COR-L47 (cell line): ENCODE measurements at places on chromosomes 7 and 10.
A peak's percentile ranks its signal among the peaks of the same experiment; 100 is the strongest.

GRCh38 chr7:356087-356486 lies 66.1 kb downstream of the FOXL3 start:
- no peak for DNase-seq

- no peak for DNase-seq
These were observed 15.8 kb downstream of the DNMBP start for GRCh38 chr10:99993701-99994689.

- no peak for DNase-seq
These were observed 90.7 kb upstream of the NAMPT start for GRCh38 chr7:106375499-106375898.

DNA sequence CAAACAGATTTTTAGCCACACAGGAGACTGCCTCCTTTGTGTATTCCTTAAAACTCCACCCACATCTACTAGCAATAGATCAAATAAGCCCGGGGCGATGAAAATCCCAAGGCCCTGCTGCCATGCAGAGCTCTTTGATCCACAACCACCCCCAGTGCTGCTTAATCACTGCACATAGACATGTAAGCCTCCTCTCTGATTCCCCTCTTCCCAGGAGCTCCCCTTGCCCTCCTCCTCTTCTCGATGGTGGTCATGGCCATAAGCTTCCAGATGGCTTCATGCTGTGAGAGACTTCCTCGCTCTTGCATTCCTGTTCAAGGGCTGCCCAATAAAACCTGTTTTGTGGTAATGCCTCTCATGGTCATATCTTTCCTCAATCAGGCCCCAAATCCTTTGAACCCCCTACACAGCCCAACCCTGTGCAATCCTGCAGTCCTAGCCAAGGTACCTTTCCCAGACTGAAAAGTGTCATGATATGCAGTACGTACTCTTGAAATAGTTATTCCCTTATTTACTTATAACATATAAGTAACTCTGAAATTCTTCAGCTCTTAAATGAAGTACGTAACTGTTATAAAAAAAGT lies 158.5 kb downstream of the CACNA2D1 start:
- DNase-seq, result no peak

GRCh38 chr10:19209319-19209718 lies 160.7 kb downstream of the MALRD1 start:
- DNase-seq, result no peak

DNA sequence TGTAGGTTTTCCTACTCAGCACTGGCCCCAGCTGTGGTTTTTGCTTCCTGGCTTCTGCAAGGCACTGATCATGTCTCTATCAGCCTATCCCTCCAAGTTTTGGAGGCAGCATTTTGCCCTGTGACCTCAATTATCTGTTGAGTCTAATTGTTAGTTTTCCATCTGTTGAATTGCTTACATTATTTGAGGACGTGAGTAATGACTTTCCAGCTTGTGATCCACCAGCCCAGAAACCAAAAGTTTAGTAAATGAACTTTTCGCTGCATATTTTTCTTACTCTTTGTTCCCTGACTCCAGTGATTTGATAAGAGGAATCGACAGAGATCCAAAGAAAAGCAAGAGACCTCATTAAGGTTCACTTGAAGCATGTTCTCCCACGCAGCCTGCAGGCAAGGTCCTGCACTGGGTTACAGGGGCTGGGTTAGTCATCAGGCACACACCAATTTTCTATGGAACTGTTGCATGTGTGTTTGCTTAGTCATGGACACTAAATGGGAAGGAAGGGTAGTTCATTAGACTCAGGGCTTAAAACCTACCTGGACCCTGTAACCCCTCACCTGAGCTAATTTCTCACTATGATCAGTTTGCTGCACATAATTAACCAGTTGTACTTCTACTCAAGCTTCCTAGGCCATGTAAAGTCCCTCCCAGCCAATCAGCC lies 57.2 kb downstream of the AKR1E2 start:
- no peak for DNase-seq

DNA sequence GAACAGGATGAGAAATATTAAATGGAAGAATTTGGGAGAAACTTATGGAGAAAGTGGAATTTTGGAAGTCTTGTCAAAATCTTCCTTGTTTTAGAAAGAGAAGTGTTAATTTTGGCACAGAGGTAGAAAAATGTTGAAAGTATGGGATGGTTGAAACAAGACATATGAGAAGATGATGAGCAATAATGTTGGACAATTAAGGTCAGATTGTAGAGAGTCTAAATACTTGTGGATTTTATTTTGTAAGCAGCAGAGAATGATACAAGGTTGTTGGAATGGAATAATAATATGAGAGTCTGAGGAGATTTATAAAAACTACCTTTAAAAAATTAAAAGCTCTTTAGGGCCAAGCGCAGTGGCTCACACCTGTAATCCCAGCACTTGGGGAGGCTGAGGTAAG lies 34.6 kb downstream of the PHTF2 start:
- DNase-seq, result no peak

DNA sequence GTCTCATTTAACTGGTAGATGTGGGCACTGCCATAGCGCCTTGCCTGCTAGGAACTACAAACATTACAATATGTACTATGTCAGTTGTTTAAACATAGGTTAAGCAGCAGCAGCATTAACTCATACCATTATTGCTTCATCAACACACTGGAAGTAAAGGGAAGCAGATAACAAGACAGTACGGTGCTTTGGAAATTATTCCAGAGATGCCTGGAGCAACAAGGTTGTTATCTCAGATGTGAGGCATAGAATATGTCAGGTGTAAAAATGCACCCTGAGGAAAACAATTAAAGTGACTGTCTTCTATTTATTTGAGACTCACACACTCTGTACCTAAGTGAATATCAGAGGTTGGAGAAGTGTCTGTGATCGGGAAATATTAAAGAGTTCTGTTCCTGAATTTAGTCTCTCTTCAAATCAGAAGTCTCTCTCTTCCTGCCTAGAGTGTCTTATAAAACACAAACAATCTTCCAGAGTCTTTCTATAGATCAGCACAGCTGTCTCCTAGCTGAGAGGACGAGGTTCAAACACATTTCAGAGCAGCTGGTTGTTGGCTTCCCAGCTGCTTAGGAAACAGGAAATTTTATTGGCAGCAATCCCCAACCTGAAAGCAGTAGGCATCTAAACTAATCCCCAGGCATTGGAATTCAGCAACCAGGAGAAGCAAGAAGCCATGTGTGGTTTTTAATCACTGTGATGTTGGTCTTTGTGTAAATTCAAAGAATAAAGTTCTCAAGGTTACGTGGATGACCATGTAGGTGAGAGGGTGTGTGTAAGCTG lies 994.4 kb upstream of the LRRTM3 start:
- no peak for DNase-seq

- DNase-seq, result no peak
These were observed 3.5 kb downstream of the ELMO1 start for GRCh38 chr7:37445064-37445723.

DNA sequence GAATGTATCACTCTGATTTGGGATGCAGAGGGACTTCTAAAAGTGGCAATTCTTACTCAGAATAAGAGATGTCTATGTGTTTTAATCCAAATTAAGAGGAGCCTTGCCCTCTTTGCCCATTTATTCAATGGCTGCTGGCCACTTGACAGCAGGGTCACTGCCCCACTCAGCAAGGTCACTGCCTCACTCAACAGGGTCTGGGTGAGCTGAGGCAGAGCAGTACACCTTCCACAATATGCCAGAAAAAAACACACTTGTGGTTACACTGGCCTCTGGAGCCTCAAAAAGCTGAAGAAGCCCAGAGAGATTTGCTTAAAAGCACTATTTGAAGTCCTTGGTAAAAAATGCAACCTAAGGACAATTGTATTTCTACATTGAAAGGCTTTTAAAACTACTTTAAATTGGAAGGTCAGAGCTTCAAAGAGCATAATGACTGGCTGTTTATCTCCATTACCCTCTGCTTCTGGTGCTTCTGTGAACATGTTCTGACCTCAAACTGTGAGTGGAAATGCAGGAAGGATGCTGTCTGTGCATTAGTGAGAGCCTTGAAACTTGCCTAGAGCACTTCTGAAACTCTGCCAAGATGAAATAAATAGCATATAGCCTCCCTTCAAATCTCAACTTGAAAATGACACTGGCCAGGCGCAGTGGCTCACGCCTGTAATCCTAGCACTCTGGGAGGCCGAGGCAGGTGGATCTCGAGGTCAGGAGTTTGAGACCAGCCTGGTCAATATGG lies 35.1 kb upstream of the WIPF3 start:
- peak; percentile 4 for DNase-seq

- no peak for DNase-seq
These were observed 91.7 kb upstream of the IFRD1 start for GRCh38 chr7:112358513-112358912.

DNA sequence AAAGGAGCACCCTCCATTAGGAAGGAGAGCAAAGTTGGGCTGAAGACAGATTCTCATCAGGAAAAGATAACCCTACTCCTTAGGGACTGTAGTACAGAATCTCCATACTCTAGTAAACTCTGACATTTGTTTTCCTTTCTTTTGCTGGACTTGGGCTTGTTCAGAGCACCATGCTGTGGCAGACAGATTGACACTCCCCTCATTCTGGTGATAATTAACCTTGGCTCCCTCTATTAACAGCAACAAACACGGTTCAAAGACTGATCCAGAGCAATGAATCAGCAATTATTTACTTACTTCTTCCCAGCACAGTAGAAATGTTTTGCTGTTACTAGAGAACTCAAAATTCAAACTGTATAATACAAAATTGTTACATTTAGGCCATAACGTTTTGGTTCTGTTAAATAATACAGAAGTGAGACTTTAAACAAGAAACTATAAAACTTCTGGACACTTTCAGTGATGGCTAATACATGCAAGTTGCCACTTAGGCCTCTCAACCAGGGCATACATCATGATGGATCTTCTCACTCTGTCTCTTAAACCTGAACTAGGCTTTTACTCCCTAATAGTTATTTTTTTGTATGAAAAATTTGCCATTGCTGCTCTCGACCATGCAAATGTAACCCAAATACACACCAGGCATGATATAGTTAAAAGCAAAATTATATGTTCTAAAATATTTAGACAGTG lies 639.0 kb downstream of the IPMK start:
- peak; percentile 44 for DNase-seq

DNA sequence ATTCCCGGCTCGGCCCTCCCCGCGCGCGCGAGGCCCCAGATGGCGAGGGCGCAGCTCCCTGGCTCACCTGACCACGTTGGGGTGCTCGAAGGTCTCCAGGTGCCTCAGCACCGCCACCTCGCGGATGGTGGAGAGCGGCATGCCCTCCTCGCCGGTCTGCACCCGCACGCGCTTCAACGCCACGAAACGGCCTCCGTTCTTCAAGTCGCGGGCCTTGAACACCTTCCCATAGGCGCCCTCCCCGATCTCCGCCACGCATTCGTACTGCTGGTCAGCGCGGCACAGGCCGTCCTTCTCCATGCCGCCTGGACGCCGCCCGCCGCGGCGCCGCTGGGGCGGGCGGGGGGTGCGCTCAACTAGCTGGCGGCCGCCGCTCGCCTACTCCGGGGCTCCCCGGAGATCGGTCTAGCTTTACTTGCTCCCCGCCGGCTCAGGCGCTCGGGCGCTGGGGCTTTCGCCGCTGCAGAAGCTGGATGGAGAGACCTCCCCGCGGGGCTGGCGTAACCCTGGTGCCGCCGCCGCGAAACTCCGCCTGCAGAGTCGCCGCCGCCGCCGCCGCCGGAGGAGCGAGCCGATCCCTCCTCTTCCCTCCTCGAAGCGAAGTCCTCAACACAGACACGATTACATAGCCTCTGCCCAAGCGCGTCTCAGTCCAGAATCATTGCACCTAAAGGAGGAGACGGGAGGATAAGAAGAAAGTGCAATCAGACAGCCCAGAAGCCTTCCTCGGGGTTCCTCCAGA lies 3.2 kb downstream of the CDK6 start:
- DNase-seq, result peak; percentile 60

DNA sequence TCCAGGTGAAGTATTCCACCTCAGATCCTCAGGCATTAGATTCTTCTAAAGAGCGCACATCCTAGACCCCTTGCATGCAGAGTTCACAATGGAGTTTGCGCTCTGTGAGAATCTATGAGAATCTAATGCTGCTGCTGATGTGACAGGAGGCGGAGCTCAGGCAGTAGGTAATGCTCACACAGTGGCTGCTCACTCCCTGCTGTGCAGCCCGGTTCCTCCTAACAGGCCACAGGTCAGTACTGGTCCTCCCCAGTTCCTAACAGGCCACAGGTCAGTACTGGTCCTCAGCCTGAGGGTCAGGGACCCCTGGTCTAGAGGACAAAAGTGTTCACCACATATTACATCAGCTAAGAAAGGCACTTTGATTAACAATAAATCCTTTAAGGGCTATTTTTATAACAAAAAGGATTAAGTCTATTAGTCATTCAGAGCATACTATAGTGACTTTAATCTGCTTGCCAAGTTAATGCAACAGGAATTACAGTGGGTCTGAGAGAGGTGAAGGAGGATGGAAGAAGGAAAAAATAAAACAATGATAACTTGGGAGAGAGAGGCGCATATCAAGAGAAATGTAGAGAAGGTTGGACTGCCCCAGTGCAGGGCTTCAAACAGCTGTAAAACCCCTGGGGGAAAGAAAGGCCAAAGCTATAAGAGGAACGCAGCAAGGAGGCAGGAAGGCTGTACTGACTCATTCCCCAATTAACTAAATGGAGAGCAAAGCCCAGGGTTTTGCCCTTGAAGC lies 49.2 kb downstream of the CUL2 start:
- DNase-seq, result no peak

- DNase-seq, result no peak
These were observed 475.1 kb upstream of the FZD8 start for GRCh38 chr10:36117231-36117630.

- no peak for DNase-seq
These were observed 8.5 kb downstream of the PTF1A start for GRCh38 chr10:23200586-23200985.

GRCh38 chr7:42181566-42181965 lies 55.4 kb downstream of the GLI3 start:
- no peak for DNase-seq

GRCh38 chr7:118872568-118872967 lies 648.1 kb downstream of the ANKRD7 start:
- peak; percentile 33 for DNase-seq

DNA sequence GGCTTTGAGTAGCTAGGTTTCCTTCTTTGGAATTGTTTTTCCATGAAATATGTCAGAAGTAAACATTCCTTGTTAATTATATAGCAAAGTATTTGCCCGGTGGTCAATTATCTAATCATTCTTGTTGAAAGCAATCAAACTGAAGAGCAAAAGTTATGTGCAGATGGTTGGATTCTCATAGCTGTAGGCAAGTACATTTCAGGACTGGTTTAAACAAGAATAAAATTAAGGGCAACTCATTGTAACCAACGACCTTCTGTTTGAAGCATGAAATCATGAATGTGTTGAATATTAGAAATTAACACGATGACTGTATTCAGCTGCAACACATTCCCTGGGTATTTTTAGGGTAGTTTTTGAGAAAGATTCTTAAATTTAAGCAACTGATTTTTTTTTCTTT lies 61.8 kb upstream of the NMT2 start:
- DNase-seq, result no peak

- no peak for DNase-seq
These were observed 254.9 kb downstream of the SKAP2 start for GRCh38 chr7:26609532-26609931.

GRCh38 chr10:16609211-16609610 lies 87.5 kb upstream of the C1QL3 start:
- no peak for DNase-seq

- no peak for DNase-seq
These were observed 322.6 kb downstream of the GRID1 start for GRCh38 chr10:86044029-86044428.
